ENCODE measurements at places on chromosomes 7 and 10. TPM values are rescaled to one million over a fixed set of nuclear protein-coding genes. Genes with fewer than 3 reads are reported as not detected.

Gene CLCN1
- total RNA-seq: not detected

Gene SLIT1
- total RNA-seq: 0.03 TPM

Gene MRLN
- total RNA-seq: not detected

DNA sequence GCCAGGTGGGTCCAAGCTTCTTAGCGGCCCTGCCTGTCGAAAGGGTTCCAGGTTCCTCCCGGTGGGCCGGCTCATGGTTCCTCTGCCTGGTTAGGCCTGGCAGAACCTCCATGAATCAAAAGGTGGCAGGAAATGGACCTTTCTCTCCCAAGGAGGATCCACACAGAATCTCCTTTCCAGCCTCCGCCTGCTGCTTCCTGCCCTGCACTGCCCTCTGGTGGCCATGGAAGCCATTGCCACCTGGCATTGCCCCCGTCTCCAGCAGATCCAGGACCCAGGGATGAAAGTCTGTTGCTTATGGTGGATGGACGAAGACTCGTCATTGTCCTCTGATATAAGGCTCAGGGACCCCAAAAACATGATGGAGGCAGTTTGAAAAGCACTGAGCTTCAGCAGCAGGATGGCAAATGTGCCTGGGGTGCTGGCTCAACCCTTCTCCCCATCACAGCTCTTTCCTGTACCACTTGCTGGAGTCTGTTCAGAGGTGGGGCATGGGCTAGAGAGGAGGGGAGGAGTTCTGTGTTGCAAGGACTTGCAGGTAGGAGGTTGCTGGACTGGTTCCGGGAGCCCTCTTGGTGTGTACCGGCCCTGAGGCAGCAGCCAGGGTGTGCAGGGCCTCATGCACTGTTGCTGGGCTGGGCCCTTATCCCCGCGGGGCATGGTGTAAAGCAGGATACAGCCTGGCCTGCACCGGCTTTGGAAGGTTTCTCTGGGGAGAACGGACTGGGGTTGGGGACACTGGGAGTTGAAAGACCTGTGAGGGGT is 11.3 kb upstream of the INMT start:
- peak; percentile 55 for DNase-seq

DNA sequence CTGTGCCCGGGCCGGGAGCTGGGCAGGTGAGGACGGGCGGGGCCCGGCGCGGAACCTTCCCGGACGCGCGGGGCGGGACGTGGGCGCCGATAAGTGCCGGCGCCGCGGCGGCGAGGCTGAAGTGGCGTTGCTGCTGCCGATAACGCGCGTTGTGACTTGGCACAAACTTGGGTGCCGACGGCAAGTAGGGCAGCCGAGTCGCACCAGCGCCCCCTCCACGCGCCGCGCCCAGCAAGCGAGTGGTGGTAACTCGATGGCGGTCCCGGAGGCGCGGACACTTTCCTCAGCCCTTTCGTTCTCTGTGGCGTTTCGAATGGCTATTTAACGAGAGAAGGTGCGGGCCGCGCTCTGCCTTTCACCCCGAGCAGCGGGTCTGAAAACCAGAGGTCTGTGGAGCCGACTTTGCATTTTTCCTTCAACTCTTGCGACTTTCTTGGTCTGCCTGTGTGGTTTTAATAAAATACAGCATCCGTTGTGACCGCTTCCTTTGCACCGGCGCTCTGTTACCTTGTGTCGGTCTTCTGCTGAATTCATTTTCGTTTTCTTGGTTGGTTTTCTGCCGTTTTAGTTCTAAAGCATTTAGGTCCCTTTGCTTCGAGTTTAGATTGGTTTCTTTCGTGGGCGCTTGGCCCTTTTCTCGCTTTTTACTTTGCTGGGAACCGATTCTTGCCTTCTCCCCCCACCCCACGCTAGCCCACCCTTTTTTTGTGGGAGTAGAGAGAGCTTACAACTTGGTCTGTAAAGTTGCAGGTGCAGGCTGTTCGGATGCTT is 701 bp downstream of the STK17A start:
- peak; percentile 68 for DNase-seq

- DNase-seq: no peak
These were observed 174.4 kb downstream of the CTNNA3 start for GRCh38 chr10:67521546-67521945.

DNA sequence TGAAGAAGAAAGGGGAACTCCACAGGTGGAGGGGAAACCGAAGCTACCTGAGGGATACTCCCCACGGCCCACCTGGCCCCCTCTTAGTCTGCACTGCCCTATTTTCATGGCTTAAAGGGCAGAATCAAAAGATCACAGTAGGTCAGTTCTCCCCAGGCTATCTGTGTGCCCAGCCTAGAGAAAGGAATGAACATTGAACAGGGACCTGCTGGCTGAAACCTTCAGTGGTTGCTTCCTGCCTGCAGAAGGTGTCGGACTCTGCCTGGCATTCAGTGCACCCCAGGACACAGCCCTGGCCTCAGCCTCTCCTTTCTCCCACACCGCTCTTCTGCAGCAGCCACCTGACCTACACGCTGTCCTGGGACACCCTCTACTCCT is 74.5 kb downstream of the PRKAG2 start:
- no peak for DNase-seq

- no peak for DNase-seq
These were observed 11.9 kb downstream of the GSDME start for GRCh38 chr7:24745355-24745754.

DNA sequence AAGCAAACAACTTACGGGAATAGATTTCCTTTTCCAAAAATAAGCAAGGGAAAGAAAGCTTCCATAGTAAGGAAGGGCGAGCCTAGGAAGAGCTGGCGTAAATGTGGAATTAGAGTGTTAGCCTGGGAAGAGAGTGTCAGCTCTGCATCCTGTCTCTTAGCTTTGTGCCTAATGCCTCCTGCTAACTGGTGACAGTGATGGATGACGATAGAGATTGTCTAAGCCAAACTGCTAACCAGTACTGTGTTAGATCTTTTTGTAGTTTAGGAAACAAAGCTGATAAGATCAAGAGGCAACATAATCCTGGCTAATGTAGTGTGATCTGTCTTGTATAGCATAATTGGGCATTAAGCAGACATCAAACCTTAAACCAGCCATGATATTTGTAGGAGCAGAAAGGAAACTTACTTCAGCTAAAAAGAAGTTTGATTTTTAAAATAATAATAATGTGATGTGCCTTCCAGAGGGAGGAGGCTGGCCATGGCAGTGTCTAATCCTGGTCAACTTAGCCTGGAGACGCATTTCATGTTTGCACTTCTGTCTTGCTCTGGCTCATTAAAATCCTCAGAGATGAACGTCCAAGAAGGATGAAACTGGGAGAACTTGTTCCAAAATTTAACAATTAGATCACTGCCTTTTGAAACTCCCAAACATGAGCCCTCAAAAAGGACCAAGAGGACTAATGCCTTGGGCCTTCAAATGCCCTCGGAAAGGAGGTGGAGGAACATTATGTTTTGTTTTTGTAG is 85.1 kb downstream of the FAM204A start:
- no peak for DNase-seq

- DNase-seq: no peak
These were observed 135.4 kb downstream of the CXCL12 start for GRCh38 chr10:44249490-44249889.

DNA sequence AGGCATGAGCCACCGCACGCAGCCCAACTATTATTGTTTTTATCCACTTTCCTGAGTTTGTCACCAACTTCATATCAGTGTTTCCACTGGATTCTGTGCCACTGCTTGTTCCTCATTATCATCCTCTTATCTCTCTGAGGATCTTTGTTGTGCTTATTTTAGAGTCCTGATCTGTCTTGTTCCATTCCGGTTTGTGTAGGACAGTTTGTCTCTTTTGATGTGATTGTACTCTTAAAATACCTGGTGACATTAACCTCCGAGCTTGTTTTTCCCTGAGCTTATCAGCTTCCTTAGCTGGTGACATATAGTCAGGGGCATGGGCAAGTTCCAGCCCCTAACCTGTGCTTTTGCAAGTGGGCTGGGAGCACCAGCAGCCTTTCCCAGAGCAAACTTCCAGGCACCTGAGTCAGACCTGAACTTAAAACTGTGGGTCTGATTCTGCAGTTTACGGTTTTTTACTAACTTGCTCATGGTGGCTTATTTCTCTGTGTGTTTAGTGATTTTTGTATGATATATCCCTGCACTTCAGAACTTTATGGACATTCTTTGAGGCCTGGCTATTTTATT is 23.1 kb upstream of the FMC1 start:
- DNase-seq: no peak
